ENCODE measurements at places on chromosomes 4 and X.

- DNase-seq: no peak
These were observed 76.9 kb upstream of the AFAP1 start for GRCh38 chr4:8016527-8016926.

DNA sequence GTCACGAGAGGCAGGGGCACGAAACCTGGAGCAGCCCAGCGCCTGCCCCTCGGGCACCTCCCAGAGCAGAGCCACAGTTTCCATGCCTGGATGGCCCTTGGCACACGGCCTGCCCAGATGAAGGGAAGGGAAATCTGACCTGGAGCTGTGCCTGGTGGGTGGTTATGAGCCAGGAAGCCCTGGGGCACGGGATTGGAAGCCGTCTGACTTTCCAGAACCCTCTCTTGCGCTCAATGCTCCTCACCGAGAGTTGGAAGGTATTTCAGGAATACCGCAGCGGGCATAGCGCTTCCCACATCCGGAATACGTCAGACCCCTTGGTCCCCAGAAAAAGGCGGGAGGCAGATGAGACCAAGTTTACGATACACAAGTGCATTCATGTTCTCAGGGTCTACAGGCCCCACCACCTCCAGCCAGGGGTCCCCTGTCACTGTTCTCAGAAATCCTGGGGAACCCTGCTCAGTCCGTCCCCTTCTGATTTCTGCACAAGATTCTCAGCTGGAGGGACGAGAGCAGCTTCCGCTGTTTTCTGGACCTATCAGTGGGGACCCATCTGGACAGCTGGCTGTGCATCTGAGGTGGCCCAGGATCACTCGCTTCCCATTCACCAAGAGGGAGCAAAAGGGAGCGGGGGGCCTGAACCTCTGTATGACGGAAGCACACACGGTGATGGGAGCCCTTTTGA is 172.9 kb downstream of the AFAP1 start:
- DNase-seq: no peak

DNA sequence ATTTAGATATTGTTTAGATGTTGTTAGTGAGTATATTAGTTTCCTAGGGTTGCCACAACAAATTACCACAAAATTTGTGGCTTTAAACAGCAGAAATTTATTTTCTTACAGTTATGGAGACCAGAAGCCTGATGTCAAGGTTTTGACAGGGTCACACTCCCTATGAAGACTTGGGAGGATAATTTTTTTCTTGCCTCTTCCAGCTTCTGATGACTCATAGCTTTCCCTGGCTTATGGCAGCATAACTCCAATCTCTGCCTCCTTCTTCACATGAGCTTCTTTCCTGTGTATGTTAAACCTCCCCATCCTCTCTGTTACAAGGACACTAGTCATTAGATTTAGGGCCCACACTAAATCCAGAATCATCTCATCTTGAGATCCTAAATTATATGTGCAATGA is 20.9 kb upstream of the RAB40A start:
- DNase-seq: no peak

- DNase-seq: no peak
These were observed 94.4 kb downstream of the GRIA2 start for GRCh38 chr4:157314906-157315305.

GRCh38 chr4:94744850-94745249 is 12.9 kb upstream of the BMPR1B start:
- no peak for DNase-seq

GRCh38 chr4:101337688-101338087 is 9.6 kb downstream of the PPP3CA start:
- no peak for DNase-seq

- DNase-seq: no peak
These were observed 776 bp downstream of the PABPC4L start for GRCh38 chr4:134200811-134201215.

GRCh38 chr4:59608466-59608865 is 1591.7 kb upstream of the ADGRL3 start:
- no peak for DNase-seq

DNA sequence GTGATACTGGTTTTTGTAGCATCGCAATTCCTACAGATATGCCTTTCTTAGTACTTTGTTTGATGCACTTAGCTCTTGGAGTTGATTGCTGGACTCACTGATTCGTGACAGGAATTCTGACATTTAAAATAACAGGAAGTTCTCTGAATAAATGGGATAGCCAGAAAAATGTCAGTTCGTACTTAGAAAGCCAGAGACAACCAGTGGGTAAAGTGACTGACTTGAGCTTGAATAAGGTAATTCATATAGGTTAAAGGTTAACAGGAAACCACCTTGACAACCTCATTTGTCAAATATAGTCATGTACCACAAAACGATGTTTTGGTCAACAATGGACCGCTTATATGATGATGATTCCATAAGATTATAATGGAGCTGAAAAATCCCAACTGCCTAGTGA is 181.4 kb downstream of the RPA4 start:
- no peak for DNase-seq

DNA sequence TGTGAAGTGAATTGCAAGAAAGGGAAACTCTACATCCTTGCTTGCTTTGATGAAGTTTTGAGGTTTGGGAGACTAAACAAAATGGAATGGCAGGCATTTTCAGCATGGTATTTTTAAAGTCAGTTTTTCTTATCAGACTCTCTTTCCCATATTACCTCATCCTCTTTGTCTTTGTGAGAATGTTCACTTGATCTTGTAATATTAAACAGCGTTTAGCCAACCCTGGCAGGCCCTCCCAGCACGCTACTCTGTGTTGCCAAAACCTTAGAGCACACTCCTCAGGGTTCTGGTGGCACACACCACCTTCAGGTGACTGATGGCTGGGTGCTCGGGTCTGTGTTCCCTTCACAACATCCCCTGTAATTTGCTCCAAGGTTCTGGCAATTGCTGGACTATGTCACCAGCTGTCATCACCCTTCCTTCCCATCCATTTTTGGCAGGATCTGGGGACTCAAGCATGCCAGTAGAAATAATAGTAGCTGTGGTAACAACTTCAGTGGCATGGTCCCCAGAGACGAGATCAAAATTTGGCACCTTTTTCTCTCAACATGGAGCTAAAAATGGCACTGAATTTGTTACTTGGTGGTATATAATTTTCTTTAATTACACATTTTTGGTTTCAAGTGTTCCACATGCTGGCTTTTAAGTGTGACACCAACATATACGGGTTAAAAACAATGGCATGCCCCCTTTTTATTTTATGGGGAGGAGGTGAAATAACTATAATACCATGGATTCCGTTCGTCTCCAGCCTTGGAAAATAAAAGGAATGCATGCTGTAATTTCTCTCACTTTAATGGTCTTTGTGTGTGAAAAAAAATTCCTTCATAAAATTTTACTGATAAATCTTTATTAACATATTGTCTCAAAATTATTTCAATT is 273.1 kb downstream of the DCTD start:
- no peak for DNase-seq

GRCh38 chrX:111467896-111468295 is 43.5 kb upstream of the SERTM2 start:
- no peak for DNase-seq

GRCh38 chr4:183401473-183401872 is 43.0 kb upstream of the CDKN2AIP start:
- no peak for DNase-seq

DNA sequence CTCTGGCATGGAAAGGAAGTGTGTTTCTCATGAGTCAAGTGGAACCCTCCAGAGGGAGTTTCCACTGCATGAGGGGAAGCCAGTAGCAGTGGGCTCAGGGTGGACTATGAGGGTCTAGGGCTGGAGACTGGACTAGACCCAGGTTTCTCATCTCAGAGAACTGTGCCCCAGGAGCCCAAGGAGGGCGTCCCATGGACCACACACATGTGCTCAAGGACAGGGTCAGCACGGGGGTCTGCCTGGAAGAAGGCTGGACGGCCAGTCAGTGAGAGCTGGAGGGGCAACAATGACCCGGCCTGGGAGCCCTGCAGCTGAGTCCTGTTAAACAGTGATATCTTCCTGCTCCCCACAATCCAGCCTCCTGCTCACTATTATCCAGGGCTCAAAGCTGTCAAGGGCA is 5.8 kb upstream of the CTSO start:
- DNase-seq: no peak

DNA sequence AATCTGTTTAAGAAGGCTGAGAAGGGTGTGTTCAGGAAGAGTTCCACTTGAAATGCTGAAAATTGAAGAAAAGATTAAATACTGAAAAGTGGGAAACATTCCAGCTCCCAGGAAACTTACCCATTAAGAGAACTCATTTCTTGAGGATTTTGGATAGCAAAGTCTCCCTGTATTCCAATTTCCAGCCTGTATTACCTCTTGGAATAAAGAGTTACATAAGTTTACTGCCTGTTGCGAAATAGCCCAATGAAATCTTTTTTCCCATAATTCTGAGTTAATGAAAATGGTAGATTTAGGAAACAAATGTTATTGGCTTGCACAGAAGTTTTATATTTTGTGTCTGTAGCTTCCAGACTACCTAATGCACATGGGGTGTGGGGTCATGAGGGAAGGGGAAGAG is 12.0 kb downstream of the NHSL2 start:
- DNase-seq: no peak

DNA sequence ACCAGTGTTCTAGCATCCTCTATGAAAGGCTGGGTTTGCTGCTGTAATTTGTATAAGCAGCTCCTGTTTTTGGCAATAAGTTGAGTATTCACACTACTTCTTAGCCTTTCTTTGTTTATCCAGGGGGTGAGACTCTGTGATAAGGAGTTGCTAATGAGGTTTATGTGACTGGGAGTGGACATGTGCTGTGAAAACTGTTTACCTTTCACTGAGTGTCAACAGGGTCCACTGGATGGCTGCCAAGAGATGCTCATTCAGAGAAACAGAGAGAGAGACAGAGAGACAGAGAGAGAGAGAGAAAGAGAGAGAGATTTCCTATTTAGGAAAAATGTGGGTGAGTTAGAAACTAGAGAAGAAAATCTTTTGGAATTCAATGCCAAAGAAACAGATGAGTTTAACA is 233.9 kb downstream of the CHIC2 start:
- DNase-seq: no peak

DNA sequence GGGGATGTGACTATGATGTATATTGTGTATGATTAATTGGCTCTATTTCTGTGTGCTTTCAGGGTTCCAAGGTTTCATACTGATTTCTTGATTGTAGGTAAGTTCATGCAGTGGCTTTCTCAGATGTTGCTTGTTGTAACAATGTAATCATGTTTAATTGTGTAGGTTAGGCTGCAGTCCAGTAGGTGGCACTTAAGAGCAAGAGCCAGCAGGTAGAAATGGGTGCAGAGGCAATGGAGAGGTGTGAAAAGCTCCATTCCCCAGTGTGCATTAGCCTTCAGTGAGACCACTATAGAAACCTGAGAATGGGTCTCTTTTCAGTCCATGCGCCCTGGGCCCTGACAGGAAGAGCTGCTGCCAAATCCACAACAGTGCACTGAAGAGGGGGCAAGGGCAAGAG is 28.2 kb downstream of the DCAF12L2 start:
- peak; percentile 22 for DNase-seq

- DNase-seq: no peak
These were observed 136.3 kb downstream of the AFAP1 start for GRCh38 chr4:7803371-7803770.

DNA sequence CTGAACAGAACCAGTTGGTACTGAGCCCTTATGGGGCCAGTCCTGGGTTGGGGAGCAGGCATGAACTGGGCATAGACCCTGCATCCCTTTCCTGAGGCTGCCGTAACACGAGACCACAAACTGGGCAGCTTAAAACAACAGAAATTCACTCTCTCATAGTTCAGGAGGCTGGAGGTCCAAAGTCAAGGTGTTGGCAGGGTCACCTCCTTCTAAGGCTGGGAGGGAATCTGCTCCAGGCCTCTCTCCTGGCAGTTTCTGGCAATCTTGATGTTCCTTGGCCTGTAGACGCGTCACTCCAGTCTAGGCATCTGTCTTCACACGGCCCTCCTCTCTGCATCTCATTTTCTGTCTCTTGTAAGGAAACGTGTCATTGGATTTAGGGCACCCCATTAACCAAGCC is 19.8 kb upstream of the SORCS2 start:
- DNase-seq: no peak

DNA sequence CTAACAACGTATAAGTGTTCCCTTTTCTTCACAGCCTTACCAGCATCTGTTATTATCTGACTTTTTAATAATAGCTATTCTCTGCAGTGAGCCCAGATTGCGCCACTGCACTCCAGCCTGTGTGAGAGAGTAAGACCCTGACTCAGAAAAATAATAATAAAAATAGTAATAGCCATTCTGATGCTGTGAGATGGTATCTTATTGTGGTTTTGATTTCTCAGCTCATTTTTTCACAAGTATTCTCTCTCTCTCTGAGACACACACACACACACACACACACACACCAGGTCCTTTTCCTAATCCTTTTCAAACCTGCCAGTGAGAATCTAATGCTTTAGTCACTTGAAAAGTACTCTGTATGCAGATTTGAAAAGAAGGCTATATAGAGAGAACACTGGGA is 89.8 kb downstream of the CHIC2 start:
- no peak for DNase-seq

DNA sequence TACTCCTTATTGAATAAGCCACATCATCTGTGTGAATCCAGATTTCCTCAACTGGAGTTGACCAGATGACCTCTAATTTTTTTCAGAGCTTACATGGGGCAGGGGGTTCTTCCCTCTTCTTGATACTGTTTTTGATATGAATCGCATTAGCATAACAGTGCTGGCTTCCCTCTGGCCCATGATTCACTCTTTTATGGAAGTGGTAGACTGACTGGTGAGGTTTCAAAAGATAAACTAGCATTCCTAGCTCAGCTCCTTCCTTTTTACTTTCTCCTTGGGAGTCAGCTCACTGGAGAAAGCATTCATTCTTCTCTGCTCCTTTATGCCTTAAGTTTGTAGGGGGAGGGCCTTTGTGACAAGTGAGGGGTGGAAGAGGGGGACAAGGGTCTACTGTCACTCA is 161.0 kb upstream of the FGF13 start:
- no peak for DNase-seq

GRCh38 chrX:139563251-139563650 is 32.7 kb downstream of the F9 start:
- DNase-seq: no peak

DNA sequence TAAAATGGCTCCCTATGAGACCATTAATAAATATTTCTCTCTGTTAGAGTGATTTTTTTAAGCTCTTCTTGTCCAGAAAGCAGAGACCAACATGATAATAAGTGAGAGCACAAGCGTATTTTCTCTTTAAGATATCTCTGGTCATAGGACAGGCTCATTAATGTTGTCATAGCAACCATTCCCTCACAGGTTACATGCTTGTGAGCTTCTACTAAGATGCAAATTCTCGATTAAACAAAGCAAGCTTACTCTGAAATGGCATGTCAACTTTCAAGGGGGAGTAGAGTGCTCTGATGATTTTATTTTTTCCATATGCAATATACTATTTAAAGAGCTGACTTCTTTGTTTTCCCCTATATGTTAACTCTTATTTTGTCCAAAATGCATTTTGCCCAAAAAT is 487.2 kb upstream of the LCORL start:
- DNase-seq: no peak

GRCh38 chr4:184794470-184794869 is 31.3 kb downstream of the ACSL1 start:
- DNase-seq: no peak

- no peak for DNase-seq
These were observed 104.1 kb upstream of the BMP3 start for GRCh38 chr4:80926446-80926845.

All from NB4 (cell line).